ENCODE measurements at places on chromosomes 2 and 18. TPM values are rescaled to one million over a fixed set of nuclear protein-coding genes. Genes with fewer than 3 reads are reported as not detected.

The FHOD3 gene
- polyA plus RNA-seq, result not detected

DNA sequence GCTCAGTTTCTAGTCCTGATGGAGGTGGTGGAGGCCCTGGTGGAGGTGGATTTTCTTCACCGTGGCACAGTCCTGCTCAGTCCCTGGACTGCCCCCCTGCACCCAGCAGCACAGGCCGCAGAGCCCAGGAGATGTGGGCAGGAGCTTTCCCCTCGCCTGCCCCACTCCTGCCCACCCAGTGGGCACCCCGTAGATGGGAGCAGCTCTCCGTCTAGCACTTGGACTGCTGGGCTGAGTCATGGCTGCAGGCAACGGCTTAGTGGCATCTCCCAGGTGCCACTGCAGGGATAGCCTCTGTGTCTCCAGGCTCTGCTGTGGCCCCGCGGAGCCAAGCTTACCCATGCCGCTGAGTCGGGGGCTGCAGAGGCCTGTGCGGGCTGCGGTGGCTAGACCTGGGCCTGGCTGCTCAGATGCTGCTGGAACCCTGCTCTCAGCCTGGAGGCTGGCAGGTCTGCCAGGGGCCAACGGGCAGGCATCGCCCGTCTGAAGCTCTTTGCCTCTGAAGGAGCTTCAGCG, 92.3 kb upstream of the CTDP1 start:
- H3K27me3 ChIP-seq, result peaks cover 2% of the 10 kb centered on the region
- H3K4me1 ChIP-seq, result no peaks in the 10 kb centered on the region
- H3K27ac ChIP-seq, result no peak overlapping the region

DNA sequence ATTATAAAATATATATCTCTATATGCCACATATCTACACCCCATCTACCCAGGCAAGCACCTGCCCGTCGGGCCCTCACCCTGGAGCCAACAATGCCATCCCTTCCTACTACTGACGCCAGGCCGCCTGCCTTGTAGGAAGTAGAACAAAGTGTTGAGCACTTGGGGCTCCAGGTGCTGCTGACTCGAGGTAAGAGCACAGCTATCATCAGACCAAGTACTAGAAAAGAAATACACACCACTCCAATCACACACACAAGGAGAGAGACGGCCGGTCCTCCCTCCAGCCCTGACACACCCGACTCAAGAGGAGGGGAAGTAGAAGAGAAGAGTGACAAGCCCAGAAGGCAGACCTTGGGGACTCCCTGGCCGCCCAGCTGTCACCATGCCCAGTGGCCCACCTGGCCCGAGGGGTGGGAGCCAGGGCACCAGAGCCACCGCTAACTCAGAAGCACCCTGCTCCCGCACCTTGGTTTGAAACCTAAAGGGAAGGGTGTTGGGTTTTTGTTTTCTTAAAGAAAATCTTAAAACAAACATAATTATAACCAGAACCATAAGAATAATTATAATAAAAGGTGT, 64.0 kb upstream of the POMC start:
- peaks cover 17% of the 10 kb centered on the region for H3K36me3 ChIP-seq
- H3K27me3 ChIP-seq, result peaks cover 2% of the 10 kb centered on the region
- H3K4me1 ChIP-seq, result no peaks in the 10 kb centered on the region
- DNase-seq, result no peak
- no peak overlapping the region for H3K4me3 ChIP-seq

GRCh38 chr2:220931491-220931890, 640.6 kb downstream of the EPHA4 start:
- H3K27me3 ChIP-seq, result peaks cover 3% of the 10 kb centered on the region
- peaks cover 4% of the 10 kb centered on the region for H3K36me3 ChIP-seq

DNA sequence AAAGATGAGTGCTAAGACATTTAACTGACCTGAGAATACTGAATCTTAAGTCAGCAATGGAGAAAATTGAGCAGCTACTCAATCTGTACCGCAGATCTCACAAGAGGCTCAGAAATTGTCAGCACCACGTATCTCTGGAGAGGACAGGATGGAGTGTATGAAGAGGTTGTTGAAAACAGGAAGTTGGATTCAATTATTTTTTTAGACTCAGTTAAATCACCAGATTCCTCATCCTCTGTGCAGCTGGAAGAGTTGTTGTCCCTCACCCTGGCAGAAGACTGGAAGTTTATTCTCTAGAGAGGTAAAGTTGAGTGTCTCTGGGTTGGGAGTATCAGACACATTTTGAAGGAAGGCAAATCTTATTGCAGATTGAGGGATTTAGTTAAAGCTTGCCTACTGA, 114.9 kb upstream of the NT5C1B start:
- no peaks in the 10 kb centered on the region for H3K27me3 ChIP-seq
- H3K36me3 ChIP-seq, result no peaks in the 10 kb centered on the region
- H3K4me1 ChIP-seq, result no peaks in the 10 kb centered on the region
- no peak for DNase-seq
- no peak overlapping the region for H3K4me3 ChIP-seq
- H3K27ac ChIP-seq, result no peak overlapping the region

The FBXO41 gene
- polyA plus RNA-seq, result 0.40 TPM

The CPLX4 gene
- not detected for polyA plus RNA-seq

DNA sequence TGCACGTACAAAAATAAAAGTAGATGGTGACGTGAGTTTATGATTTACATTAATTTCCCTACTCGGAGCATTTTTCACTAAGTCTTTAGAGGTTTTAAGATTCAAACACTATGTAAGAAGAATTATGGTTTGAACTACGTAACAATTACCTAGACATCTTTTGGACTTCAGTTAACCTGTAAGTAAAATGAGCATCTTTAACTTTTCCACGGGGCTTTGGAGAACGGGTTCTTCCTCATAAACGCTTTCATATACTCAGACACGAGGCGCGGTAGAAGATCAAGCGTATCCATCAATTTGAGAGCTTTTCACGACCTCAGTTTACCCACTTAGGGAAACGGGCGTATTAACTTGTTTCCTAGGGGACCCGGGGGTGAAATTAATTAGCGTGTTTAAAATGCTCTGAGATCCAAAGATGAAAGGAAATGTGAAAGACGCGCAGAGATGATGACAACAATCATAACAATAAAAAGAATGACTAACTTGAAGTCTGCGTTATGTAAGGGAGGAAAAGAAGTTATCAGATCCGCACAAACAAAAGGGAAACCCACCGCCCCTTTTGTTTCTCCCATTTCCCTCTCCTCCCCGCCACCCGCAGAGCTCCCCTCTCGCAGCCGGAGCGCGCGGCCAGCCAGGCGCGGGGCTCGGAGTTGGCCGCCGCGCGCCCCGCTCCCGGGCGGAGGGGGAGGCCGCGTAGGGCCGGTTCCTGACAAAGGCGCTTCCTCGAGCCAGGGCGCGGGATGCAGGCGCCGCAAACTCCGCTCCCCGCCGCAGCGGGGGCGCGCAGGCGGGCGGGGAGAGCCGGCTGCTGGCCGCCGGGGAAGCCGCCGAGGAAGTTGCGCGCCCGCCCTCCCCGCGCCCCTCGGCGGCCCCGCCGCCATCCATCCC, 807 bp downstream of the PELI1 start:
- H3K4me3 ChIP-seq, result peak overlapping the region; percentile 96
- H3K36me3 ChIP-seq, result no peaks in the 10 kb centered on the region

DNA sequence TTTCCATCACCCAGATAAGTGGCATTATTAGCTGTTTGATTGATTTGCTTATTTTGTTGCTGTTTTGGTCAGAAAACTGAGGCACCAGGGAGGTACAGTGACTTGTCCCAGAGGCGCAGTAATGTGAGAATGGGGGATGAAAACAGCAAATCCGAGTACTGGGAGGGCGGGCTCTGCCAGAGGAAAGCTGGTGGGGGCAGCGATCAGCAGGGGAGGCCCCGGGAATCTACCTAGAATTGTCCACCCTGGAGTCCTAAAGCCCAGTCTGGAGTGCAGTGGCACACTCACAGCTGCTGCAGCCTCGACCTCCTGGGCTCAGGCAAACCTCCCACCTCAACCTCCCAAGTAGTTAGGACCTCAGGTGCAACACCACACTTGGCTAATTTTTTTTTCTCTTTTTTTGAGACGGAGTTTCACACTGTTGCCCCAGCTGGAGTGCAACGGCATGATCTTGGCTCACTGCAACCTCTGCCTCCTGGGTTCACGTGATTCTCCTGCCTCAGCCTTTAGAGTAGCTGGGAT, 17.0 kb upstream of the PTMA start:
- peaks cover 2% of the 10 kb centered on the region for H3K27me3 ChIP-seq
- DNase-seq, result no peak
- H3K27ac ChIP-seq, result no peak overlapping the region
- no peak overlapping the region for H3K4me3 ChIP-seq
- H3K4me1 ChIP-seq, result no peaks in the 10 kb centered on the region

The RPRD1A gene
- polyA plus RNA-seq, result 11.0 TPM

- H3K36me3 ChIP-seq, result no peaks in the 10 kb centered on the region
- no peak for DNase-seq
- H3K27me3 ChIP-seq, result peaks cover 13% of the 10 kb centered on the region
- no peaks in the 10 kb centered on the region for H3K4me1 ChIP-seq
- no peak overlapping the region for H3K27ac ChIP-seq
Measured at GRCh38 chr2:119015845-119016244, 73.9 kb downstream of the MARCO start.

DNA sequence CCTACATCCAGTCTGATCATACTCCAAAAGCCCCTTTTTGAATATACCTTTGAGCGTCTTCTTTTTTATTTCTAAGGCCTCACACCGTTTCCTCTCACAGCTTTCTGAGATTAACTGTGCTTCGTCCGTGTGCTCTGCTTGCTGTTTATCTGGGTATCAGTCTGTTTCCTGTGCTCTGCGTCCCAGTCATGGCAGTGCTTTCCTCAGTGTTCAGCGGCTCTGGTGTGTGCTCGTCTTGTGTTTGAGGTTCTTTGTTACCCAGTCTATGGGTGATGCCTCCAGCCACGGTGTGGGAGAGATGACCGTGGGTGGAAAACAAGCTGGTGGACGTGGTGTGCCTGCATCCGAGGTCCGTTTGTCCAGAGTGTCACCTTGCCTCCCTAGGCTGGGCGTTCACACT, 33.6 kb upstream of the BIN1 start:
- no peaks in the 10 kb centered on the region for H3K4me1 ChIP-seq
- peaks cover 2% of the 10 kb centered on the region for H3K27me3 ChIP-seq
- peaks cover 3% of the 10 kb centered on the region for H3K36me3 ChIP-seq
- DNase-seq, result no peak
- H3K27ac ChIP-seq, result no peak overlapping the region

DNA sequence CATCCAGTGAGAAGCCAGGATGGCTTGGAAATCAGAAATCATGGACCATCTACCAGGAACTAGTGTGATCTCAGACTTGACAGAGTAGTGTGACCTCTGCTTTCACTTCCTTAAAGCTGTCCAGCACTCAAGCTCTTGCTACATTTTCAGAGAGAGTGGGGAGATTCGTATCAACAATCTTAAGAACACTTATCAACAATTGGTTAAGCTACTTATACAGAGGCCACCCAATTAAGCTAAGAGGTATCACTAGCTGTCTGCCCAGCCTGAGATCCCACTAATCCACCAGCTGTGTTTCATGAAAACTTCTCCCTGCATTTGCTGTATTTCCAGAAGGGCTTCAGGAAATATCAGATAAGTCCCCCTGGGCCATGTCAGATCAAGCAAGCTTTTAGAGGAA, 4.2 kb downstream of the RPRM start:
- peaks cover 22% of the 10 kb centered on the region for H3K4me1 ChIP-seq
- peaks cover 7% of the 10 kb centered on the region for H3K27me3 ChIP-seq
- H3K36me3 ChIP-seq, result no peaks in the 10 kb centered on the region

The CCDC85A gene
- polyA plus RNA-seq, result not detected

GRCh38 chr2:32738939-32739338, 111.1 kb downstream of the TTC27 start:
- no peak for DNase-seq
- H3K4me1 ChIP-seq, result no peaks in the 10 kb centered on the region
- no peak overlapping the region for H3K4me3 ChIP-seq
- H3K36me3 ChIP-seq, result peaks cover 31% of the 10 kb centered on the region
- no peak overlapping the region for H3K27ac ChIP-seq

DNA sequence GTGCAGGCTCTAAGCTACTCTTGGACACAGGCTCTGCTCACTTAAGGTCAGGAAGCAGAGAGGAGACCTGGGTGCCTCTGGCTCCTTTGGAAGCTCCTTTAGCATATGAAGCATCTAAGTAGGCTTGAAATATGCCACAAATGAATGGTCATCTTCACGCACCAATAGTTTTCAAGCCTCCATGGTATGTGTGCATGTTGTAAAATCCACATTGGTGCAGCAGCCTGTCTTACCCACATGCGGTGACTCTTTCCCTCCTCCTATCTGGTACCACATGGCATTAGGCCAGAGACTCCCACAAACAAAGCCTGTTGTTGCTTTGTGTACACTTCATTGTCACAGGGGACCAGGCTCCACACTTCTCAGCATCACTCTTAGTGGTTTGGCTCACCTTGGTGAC, 442.2 kb upstream of the RAB12 start:
- H3K4me1 ChIP-seq, result no peaks in the 10 kb centered on the region
- no peak overlapping the region for H3K4me3 ChIP-seq
- H3K36me3 ChIP-seq, result peaks cover 3% of the 10 kb centered on the region
- no peaks in the 10 kb centered on the region for H3K27me3 ChIP-seq
- H3K27ac ChIP-seq, result no peak overlapping the region

The CAPG gene
- 233 TPM for polyA plus RNA-seq

- H3K4me1 ChIP-seq, result no peaks in the 10 kb centered on the region
- H3K27ac ChIP-seq, result no peak overlapping the region
- H3K27me3 ChIP-seq, result peaks cover 3% of the 10 kb centered on the region
- H3K36me3 ChIP-seq, result peaks cover 12% of the 10 kb centered on the region
- no peak for DNase-seq
Measured at GRCh38 chr2:28950941-28951630, 30.0 kb upstream of the TOGARAM2 start.

DNA sequence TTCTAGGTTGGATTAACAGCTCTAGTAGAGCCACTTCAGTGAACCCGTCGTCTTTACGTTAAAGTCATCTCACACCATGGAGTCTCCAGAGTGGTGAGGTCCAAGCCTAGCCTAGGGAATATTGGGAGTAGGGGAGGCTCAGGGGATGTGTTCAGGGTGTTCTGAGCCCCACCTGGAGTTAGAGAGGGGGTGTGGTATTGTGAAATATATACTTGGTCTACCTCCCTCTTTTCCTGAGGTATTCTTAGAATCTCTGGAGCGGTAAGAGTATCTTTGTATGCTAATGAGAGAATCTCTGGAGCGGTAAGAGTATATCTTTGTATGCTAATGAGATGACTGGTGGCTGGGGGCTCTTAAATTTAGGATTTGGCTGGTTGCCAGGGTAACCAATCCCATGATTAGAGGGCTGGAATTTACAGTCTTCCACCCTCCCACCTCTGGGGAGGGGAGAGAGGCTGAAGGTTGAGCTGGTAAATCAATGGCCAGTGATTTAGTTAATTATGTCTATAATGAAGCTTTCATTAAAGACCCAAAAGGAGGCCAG, 69.5 kb downstream of the INPP4A start:
- no peaks in the 10 kb centered on the region for H3K36me3 ChIP-seq
- peaks cover 5% of the 10 kb centered on the region for H3K27me3 ChIP-seq
- H3K27ac ChIP-seq, result peak overlapping the region; percentile 72
- H3K4me3 ChIP-seq, result peak overlapping the region; percentile 5

DNA sequence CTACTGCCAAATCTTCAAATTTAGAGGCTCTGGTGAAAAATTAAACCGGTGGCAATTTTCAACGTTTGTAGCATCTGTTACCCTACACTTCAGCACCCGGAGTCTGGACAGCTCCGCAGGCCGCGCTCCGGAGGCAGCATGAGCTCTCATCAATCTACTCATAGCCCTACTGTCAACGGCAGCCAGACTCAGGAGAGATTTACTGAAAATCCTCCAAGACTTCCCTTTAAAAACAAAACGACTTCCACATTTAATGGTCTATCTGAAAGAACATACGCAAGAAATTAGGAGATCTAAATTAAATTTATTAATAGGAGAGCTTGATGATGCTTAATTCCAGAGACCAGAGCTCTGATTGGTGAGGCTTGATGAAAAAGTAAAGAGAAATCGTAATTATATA, 970 bp upstream of the ADCYAP1 start:
- H3K4me3 ChIP-seq, result no peak overlapping the region
- DNase-seq, result no peak
- H3K27ac ChIP-seq, result no peak overlapping the region
- no peaks in the 10 kb centered on the region for H3K36me3 ChIP-seq

- no peak for DNase-seq
- peaks cover 4% of the 10 kb centered on the region for H3K27me3 ChIP-seq
- H3K27ac ChIP-seq, result no peak overlapping the region
Measured at GRCh38 chr2:12835733-12836132, 119.0 kb downstream of the TRIB2 start.

The RSAD2 gene
- polyA plus RNA-seq, result 5.8 TPM

The SLC1A4 gene
- 8.2 TPM for polyA plus RNA-seq

Data from immature natural killer cell (primary cell).